PC-3 (cell line): ENCODE measurements at places on chromosomes 16 and 17.

- no peak for DNase-seq
Observed at GRCh38 chr17:48143629-48144028, 36.1 kb downstream of the SNX11 start.

GRCh38 chr17:72373910-72374741, 253.3 kb downstream of the SOX9 start:
- peak; percentile 44 for DNase-seq

- DNase-seq: peak; percentile 46
Observed at GRCh38 chr17:17675925-17676534, 5.2 kb upstream of the RAI1 start.

DNA sequence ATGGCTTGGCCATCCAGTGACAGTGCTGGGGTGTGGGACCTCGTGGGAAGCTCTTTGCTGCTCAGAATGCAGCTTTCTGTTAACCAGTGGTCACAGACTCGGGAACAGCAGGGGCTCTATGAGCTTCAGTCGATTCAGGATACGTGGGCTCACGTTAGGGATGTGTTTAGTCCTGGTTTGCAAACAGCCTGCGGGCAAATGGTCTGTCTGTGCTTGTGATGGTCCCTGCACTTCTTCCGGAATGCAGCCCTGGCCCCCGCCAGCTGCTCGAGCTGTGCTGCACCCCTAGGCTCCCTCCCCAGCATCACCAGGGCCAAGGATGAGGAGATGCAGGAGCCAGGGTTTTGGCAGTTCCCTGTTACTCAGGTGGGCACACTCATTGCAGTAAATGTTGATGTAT, 172.8 kb upstream of the CHMP6 start:
- DNase-seq: no peak

GRCh38 chr17:79919862-79920720, 80.9 kb upstream of the CBX4 start:
- DNase-seq: no peak

DNA sequence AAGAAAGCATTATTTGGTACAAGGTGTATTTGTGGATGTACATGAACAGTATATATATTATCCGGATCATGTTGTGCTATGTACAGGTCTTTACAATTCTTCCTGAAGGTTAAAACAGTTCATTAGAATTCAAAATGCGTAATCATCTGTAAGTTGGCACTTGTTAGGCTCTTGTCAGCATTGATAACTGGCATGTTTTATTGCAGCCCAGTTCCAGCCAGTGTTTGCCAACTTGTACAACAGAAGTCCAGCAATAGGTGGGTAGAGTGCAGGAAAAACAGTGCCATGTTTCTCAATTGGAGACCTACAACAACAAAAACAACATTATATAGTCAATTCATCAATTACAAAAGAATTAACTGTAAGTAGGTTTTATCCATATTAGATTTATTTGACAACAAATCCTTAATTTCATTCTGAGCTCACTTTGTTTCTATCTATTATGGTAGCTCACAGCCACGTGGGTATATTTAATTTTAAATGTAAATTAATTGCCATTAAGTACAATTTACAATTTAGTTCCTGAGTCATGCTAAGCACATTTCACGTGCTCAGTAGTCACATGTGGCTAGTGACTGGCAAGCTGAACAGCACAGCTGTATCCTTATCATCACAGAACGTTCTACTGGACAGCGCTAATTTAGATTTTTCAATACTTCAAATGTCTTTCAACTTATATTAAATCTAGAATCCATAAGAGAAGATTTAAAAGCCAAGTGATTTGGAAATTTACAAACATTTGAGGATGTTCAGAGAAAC, 8.6 kb upstream of the ANKFY1 start:
- no peak for DNase-seq

GRCh38 chr16:50863644-50864144, 121.8 kb downstream of the CYLD start:
- DNase-seq: no peak

DNA sequence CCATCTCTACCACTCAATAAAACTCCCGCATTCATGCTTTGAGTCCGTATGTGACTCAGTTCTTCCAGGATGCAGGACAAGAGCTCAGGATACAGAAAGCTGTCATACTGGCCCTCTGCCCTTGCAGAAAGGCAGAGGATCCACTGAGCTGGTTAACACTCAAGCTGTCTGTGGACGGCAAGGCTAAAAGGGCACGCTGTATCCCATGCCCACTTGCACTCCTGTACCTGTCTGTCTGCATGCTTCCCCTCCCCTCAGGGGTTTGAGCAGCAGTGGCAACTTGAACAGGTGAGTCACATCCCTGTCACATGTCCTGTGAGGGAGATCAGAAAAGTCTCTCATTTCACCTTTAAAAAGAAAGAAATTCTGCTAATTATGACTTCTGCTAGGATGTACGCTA, 293.8 kb downstream of the HS3ST3B1 start:
- DNase-seq: peak; percentile 10

- DNase-seq: peak; percentile 3
Observed at GRCh38 chr16:72024862-72025382, 16.4 kb downstream of the DHODH start.

GRCh38 chr16:51753467-51754127, 602.5 kb upstream of the SALL1 start:
- DNase-seq: no peak

GRCh38 chr17:50954641-50955121, 88.5 kb upstream of the TOB1 start:
- DNase-seq: no peak

- DNase-seq: no peak
Observed at GRCh38 chr16:66137853-66138252, 228.6 kb upstream of the CDH5 start.

DNA sequence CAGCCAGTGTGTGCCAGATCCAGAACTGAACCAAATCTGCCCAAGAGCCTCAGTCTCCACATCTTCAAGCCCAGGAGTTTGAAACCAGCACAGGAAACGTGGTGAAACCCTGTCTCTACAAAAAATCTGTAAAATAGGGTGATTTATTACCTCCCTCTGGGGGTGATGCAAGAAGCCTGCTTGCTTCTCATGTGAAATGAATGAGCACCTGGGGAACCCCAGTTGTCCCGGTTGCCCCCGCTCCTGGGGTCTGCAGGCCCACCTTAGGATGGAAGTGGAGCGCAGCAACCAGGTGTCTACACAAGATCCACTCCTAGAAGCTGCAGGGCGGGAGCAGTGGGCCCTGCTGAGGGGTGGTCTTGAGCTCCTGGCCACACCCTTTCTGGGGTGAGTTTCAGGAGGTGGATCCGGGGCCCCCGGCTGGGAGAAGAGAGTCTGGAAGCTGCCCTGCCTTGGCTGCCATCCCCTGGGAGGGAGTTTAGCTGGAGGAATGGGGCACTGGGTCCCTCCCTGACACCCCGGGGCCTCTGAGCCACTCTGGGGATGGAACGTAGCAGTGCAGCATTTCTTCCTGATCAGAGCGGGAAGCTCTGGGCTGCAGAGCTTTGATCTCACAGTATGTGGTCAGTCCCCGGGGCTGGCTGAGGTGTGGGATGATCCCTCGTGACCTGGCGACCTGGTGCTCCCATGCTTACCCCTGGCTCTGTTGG, 117.8 kb downstream of the RAB11FIP4 start:
- no peak for DNase-seq

- DNase-seq: no peak
Observed at GRCh38 chr17:38587203-38587602, 18.5 kb downstream of the SRCIN1 start.

DNA sequence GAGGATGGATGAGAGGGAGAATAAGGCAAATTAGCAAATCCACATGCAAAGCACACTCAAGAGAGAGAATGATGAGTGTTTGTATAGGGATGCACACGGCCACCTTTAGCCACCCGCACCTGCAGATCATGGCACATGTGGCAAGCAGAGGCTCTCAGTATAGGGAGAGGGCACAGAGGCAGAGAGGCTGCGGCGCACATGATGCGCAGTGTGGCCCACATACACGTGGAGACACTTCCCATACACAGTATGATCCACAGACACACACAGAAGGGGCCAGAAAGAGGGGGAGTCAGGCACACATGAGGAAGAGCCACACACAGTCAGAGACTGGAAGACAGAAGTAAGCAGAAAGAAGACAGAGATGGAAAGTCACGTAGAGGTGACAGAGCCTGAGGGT, 6.5 kb upstream of the CHD3 start:
- no peak for DNase-seq

DNA sequence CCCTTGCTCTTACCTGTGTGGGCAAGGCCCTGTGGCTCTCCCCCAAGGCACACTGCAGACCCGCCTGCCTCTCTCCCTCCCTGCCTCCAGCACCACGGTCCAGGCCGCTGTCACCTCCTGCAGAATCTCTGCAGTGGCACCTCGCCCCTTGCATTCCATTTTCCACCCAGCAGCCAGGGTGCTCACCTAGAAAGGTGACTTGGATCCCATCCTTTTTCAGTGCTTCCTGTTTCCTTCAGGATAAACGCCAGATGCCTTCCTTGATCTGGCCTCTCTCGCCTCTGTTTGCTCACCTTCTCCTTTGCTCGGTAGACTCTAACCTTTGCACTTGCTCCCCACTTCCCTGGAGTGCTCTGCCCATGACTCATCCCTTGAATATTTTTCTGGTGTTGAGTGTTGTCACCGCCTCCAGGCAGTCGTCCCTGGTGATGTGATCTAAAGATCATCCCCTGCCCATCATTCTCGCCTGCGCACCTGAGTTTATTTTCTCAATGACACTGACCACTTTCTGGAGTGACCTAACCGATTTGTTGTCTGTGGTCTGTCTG, 79.2 kb upstream of the LGALS9 start:
- DNase-seq: peak; percentile 83

GRCh38 chr16:10156099-10156498, 26.1 kb downstream of the GRIN2A start:
- DNase-seq: no peak

DNA sequence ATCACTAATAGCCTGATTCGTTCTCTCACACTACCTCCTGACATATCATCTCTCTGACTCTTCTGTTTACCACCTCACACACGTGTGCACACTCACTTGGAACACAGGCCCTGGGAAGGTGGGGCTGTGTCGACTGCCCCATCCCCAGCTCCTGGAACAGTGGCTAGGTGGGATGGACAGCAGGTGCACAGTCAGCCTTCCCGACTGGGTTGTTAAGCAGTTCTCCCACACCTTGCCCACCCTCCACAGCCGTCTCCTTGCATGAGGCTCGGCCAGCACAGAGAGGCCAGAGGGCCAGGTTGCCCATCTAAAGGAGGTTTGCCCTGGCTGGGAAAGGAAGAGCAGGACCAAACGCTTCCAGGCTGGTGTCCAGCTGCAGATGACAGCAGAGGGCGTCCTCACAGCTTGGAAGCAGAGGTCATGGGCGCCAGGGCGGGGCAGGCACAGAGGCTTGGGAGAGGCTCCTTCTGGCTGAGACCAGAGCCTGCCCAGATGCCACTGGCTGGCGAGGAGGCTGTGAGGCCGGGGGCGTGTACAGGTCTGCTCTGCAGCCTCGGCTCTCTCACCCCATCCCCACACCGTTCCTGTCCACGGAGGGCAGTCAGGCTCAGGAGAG, 92.8 kb downstream of the AMFR start:
- peak; percentile 69 for DNase-seq

DNA sequence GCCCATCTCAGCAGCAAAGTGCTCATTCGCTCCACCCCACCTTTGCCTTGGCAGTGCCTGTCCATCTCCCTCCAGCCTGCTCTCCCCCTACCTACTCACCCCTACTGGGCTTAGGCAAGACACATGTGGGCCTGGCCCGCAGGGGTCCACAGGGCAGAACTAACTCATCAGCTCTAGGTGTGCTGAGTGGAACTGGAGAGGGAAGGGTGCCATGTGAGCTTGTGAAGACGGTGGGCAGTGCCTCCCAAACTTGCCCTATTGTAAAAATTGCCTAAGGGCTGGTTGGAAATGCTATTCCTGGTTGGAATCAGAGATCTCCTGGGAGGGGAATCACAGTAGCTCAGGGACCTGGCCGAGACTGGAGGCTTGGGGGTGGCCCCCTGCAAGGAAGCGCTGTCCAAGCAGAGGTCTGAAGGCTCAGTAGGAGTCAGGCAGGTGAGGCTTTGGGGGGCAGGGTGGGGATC, 29.1 kb upstream of the TNS4 start:
- no peak for DNase-seq

GRCh38 chr16:10297341-10298006, 88.4 kb upstream of the ATF7IP2 start:
- no peak for DNase-seq

- no peak for DNase-seq
Observed at GRCh38 chr16:6189216-6189615, 1091.6 kb upstream of the EEF2KMT start.

DNA sequence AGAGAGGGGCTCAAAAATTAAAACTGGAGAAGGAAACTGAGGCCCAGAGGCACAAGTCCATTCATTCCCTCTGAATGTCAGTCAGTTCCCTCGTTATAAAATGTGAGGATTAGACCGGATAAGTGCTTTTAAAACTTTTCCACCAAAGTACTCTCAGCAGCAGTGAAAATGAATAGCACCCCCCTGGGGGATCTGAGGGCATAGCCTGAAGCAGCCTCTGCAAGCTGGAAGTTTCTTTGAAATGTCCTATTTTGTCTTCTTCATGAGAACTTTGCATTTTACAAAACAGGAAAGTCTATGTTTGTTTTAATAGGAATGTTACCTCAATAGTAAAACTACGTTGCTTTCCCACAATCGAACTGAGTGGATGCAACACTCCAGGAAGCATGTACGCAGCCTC, 273.0 kb downstream of the CEP112 start:
- no peak for DNase-seq

DNA sequence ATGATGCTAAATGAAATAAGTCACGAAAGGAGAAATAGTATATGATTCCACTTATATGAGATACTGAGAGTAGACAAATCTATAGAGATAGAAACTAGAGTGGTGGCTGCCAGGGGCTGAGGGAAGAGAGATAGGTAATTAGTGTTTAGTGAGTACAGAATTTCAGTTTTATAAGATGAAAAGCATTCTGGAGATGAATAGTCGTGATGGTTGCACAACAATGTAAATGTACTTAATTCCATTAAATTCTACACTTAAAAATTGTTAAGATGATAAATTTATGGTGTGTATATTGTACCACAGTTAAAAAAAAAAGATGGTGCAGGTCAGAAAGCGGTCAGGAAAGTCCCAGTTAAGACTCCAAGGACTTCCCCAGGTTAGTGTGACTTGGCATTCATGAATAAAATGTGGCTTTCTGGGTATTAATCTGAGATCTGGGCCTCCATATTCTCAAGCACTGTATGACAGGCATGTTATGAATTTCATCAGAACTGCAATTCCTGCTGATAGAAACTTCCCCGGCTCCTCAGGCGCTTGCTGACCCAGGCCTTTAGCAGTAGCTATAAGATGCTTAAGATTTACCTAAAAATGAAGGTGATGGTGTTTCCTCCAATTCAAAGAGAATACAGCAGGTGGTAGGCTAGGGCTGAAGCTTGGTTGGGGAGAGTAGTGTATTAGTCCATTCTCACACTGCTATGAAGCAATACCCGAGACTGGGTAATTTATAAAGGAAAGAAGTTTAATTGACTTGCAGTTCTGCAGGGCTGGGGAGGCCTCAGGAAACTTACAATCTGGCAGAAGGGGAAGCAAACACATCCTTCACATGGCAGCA, 115.3 kb upstream of the SOX9 start:
- no peak for DNase-seq
